ENCODE measurements at places on chromosomes 7 and 10.

DNA sequence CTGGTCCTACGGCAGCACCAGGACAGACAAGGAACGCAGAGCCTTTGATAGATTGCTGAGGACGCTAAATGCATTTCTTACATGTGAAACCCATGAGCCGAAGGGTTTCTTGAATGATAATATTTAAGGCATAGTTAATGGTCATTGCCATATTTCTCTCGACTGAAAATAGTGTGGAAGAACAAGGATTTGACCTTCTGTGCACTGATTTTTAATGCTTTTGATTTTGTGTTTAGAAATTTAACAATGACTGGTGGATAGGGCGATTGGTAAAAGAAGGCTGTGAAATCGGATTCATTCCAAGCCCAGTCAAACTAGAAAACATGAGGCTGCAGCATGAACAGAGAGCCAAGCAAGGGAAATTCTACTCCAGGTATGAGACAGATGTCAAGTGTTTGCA, 150.8 kb downstream of the NSUN6 start:
- no peak for DNase-seq

DNA sequence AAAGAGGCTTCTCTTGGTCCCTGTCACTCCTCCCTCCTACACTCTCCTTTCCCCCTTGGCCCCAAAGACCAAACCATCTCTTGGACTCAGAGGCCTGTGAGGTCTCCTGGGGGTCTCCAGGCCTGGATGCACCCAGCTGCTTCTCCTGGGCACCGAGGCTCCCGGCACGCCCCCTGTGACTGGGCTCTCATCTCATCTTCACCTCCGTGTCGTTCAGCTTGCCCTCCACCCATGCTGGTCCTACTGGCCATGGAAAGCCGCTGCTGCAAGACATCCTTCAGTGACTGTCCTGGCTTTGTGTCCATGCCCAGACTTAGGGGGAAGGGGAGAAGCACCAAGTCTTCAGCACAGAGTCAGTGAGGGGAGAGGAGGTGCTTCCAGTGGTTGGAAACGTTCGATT, 141.4 kb upstream of the RET start:
- DNase-seq, result no peak

DNA sequence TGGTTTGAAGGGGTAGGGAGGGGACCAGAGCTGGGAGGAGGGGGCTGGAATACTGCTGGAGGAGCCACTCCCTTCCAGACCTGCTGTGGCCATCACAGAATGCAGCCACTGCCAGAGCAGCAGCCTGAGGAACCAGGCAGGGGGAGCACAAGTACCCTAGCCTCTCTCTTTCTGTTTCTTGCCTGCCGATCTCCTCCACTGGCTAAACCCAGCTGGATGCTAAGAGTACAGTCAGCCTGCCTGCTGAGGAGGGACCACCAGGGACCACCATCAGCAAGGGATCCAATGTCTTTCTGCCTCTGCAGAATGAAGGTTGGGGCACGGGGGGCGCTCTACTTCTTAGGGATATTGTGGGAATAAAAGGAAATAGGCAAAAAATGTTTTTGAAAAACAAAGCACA, 4.7 kb downstream of the BLVRA start:
- no peak for DNase-seq

DNA sequence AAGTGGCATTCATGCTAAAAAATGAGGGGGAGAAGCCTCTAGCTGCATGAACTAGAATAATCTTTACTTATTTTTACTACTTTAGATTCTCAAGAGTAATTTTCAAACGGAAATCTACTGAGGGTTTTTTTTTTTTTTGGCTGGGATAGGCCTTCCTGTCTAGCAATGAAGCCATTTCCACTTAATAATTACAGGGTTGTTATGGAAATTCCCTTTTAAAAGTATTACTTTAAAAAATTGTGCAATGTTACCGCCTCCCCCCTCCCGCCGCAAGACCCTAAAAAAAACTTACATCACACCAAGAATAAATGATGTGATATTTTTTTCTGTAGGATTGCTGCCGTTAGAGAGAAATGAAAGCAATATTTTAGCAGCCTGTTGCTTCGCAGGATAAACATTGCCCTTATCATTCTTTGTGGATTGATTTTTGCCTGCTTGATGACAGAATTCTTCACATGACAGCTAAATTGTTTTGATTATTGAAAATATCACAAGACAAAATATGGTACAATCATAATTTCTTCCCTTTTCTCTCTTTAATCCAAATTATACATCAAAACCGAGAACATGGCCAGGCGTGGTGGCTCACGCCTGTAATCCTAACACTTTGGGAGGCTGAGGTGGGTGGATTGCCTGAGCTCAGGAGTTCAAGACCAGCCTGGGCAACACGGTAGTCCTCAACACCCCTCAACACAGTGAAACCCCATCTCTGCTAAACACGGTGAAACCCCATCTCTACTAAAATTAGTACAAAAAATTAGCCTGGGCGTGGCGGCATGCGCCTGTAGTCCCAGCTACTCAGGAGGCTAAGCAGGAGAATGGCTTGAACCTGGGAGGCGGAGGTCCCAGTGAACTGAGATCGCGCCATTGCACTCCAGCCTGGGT, 32.8 kb downstream of the ARL4A start:
- DNase-seq, result no peak

DNA sequence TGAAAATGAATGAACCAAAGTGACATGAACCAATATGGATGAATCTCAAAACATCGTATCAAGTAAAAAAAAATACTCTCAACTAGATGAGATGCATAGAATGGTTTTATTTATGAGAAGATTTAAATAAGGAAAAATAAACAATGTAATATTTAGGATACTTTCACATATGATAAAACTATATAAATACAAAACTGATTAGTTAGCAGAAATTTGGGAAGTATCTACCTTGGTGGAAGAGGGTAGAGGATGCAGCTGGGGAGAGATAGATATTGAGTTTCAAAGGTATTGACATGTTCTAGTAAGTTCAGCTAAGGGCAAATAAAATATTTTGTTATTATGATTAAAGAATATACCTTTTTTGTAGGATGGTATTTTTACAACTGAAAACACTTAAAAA, 463.1 kb downstream of the SH2D4B start:
- DNase-seq, result no peak

DNA sequence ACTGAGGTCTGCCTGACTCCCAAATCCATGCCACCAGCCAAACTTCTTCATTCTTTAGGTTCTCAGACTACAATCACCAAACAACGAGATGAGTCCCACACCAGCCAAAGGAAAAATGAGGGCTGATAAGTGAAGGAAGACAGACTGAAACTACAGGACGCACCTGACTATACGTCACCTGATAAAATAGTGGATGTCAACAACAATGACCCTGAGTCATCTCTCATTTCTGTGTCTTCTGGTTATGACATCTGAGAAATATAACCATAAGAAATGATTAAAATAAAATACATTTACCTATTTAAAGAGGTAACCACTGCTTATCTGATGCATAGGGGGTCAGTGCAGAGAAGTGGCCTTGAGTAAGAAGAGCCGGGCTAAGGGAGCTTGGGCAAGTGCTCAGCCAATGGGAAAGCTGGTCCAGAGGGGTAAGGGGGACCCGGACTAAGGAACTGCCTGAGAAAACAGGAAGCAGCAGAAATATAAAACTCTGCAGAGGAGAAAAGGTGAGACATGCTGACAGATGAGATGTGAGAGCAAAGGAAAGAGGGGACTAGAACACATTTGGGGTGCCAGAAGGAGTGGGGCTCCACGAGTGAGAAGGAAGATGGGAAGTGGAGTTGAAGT, 51.8 kb downstream of the HIPK2 start:
- no peak for DNase-seq

GRCh38 chr7:10076660-10077300, 896.9 kb upstream of the PHF14 start:
- no peak for DNase-seq

DNA sequence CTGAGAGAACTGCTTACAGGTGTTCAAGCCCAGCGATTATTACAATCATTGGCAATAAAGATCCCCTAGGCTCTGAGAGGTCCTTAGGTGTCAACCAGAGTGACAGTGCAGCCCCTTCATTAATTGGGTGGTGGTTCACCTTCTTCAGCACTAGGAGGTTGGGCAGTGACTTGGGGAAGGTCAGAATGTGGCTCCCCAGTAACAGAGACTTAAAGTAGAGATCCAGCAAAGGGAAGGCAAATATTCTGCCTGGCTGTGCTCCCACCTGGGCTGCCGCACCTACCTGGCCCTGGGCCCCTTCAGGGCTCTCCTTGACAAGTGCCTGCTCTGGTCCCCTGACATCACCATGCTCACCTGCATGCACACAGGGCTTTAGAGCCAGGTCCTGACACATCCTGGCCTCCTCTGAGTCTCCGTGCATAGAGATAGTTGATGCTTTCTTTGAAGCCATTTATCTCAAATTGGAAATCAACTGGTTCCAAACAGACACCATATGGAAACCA, 1.9 kb downstream of the CLRN3 start:
- no peak for DNase-seq

DNA sequence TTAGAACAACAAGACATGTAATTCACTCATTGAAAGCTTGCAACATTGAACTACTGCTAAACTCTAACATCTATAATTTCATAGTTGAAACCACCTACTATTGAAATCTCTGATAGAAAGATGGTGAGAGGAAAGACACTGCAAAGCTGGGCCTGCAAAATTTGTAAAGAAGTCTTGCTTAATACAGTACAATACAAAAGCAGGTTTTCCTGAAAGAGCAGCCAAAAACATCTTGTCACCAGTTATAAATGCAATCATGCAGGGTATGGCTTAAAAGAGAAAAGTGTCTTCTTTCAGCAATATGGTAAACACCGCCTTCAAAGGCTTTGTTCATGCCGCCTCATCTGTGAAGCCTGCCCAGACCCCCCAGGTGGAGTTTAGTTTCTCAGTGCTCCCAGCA, 109.2 kb downstream of the ANK3 start:
- no peak for DNase-seq

DNA sequence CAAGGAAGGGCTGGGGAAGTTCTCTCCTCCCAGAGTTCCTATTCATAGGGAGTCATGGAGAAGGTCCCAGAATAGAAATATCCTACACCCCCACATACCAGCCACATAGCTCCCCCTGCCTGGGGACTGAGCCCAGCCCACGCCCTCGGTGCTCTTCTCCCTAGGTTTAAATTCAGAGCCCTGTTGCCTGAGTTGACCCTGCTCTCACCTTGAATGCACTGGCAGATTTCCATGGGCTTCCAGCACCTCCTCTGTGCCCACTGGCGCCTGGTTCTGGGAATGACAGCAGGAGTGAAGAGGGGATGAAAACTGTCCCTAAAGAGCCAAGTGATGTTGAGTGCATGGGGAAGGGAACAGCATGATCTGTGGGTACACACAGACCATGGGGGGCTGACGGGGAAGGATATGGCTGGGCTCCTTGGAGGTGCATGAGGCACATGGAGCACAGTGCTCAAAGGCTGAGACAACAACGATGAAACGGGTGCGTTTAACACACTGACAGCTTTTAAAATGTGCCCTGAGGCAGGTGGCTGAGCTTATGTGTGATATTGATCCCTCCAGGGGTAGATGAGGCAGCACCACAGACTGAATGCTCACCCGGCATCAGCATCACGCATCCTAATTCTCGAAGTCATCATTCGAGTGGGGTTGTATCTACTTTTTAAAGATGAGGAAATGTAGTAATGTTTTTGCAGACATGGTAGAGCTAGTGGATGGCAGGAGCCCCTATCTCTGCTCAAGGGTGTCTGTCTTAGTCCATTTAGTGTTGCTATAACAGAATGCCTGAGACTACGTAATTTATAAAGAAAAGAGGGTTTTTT, 53.7 kb upstream of the IGFBP3 start:
- no peak for DNase-seq

GRCh38 chr7:149140831-149141230, 6.4 kb upstream of the ZNF398 start:
- DNase-seq, result no peak

GRCh38 chr7:140688341-140688740, 8.2 kb upstream of the NDUFB2 start:
- DNase-seq, result no peak

GRCh38 chr7:81684514-81685269, 85.2 kb downstream of the HGF start:
- DNase-seq, result peak; percentile 99

- DNase-seq, result no peak
Observed at GRCh38 chr10:121096617-121097431, 245.7 kb downstream of the WDR11 start.

GRCh38 chr7:29622335-29623265, 59.0 kb downstream of the PRR15 start:
- DNase-seq, result peak; percentile 94

DNA sequence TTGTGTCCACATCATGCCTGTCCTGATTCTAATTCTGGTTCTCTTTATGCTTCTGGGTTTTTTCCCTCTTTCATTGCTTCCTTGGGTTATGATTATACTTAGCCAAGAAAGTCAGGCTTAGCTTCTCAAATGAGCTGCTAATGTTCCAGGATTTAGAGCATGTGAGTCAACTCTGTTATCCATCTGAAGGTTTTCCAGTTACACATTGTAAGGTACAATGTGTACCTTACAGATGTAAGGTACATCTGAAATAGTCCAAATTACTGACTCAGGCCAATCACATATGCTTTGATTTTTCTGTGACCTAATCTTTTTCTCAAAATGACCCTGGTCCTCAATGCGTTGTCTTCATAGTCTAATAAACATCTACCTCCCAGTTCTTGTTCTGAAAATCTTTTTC, 13.3 kb upstream of the MIOS start:
- DNase-seq, result no peak

GRCh38 chr7:64551375-64552142, 11.3 kb downstream of the ZNF680 start:
- DNase-seq, result peak; percentile 53

GRCh38 chr10:118668228-118668952, 72.9 kb upstream of the PRLHR start:
- no peak for DNase-seq

- DNase-seq, result no peak
Observed at GRCh38 chr7:94280851-94281250, 113.8 kb upstream of the COL1A2 start.

GRCh38 chr10:58665361-58665760, 152.7 kb downstream of the BICC1 start:
- DNase-seq, result no peak

GRCh38 chr7:49564379-49564714, 209.1 kb upstream of the VWC2 start:
- no peak for DNase-seq
